ENCODE measurements at places on chromosomes 3 and 15. TPM values are rescaled to one million over a fixed set of nuclear protein-coding genes. Genes with fewer than 3 reads are reported as not detected.

The IFT57 gene
- total RNA-seq, result 25.2 TPM

The PP2D1 gene
- total RNA-seq, result not detected

The COL6A5 gene
- not detected for total RNA-seq

The HIGD2B gene
- total RNA-seq, result not detected

DNA sequence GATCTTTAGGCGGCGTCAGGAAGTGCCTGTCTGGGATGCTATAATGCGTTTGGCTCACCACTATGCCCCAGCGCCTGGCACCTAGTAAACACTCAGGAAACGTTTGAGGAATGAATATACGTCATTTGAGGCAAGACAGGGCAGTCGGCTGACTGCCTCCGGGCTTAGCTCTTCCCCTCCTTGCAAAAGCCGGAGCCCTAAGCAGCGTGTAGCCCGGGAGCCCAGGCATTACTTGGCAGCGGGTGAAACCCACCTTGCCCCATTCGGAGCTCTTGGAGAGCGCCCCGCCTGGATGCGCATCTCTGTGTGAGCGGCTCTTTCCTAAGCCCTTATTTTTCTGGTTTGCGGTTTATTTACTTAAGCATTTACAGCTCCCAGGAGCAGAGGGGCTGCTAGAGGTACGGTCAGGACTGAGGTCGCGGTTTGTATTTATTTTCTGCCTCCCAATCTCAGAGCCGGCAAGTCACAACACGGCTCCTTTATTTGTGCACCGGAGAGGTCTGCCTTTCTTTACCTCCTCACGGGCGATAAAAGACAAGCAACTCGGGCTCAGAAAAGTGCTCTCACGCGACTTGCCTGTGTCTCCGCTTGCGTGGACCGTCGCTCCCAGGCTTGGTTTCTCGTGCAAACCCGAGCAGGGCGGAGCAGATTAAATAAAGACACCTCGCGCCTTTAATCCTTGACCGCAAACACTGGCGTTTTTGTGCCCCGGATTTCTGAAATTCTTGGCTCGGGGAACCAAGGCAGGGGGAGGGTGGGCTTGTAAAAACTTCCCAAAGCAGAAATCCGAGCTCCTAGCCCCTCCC is 737 bp upstream of the ITPR1 start:
- peak overlapping the region; percentile 91 for H3K27ac ChIP-seq
- H3K4me1 ChIP-seq, result peaks cover 31% of the 10 kb centered on the region
- peak; percentile 66 for DNase-seq
- peaks cover 7% of the 10 kb centered on the region for H3K36me3 ChIP-seq
- H3K4me3 ChIP-seq, result peak overlapping the region; percentile 97

DNA sequence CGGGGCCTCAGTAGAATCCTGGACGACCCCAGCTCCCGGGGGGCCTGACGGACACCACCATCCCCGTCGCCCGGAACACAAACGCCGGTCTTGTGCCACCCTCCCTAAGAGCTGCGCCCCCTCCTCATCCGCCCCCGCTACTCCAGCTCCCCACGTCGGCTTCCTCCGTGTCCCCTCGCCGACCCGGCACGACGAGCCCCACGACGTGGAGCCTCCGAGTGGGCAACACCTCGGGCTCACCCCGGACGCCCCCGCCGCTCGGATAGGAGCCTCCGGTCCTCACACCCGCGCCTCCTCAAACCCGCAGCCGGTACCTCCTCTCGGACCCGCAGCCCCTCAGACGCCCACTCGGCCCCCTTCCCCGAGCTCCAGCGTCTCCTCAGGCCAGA is 525 bp downstream of the NPTN start:
- H3K36me3 ChIP-seq, result no peaks in the 10 kb centered on the region
- peaks cover 3% of the 10 kb centered on the region for H3K27me3 ChIP-seq
- H3K4me3 ChIP-seq, result peak overlapping the region; percentile 84

DNA sequence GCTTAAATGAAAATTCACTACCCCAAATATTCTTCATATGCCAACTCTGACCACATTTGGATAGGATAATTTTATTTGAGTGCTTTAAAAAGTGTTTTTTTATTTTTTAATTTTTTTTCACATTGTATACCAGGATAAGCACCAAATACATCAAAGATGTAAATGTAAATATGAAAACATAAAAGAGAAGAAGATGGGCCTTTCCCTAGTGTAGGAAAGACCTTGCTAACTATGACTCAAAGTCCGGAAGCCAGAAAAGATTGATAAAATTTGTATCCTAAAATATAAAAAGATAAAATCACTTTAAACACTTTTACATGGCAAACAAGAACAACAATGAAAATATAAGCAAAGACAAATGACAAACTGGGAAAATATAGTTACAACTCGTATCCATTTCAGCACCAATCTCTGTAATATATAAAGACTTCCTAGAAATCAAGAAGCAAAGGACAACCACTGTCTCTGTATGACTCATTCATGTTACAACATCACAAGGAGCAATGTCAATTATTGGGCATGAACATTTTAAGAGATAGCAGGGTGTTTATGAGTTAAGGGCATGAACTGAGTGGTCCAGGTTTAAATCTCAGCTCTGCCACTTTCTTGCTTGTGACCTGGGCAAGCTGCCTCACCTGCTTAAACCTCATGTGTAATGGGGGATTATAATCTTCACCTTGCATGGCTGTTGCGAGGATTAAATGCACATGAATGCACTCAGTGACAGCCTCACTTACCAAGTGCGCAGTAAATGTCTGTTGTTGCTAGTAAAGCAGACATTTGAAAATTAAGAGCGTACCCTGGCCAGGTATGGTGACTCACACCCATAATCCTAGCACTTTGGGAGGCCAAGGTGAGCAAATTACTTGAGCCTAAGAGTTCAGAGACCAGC is 25.3 kb upstream of the ARHGEF3 start:
- no peak overlapping the region for H3K4me3 ChIP-seq
- H3K27me3 ChIP-seq, result no peaks in the 10 kb centered on the region
- H3K36me3 ChIP-seq, result peaks cover 4% of the 10 kb centered on the region
- no peak overlapping the region for H3K27ac ChIP-seq
- DNase-seq, result no peak

DNA sequence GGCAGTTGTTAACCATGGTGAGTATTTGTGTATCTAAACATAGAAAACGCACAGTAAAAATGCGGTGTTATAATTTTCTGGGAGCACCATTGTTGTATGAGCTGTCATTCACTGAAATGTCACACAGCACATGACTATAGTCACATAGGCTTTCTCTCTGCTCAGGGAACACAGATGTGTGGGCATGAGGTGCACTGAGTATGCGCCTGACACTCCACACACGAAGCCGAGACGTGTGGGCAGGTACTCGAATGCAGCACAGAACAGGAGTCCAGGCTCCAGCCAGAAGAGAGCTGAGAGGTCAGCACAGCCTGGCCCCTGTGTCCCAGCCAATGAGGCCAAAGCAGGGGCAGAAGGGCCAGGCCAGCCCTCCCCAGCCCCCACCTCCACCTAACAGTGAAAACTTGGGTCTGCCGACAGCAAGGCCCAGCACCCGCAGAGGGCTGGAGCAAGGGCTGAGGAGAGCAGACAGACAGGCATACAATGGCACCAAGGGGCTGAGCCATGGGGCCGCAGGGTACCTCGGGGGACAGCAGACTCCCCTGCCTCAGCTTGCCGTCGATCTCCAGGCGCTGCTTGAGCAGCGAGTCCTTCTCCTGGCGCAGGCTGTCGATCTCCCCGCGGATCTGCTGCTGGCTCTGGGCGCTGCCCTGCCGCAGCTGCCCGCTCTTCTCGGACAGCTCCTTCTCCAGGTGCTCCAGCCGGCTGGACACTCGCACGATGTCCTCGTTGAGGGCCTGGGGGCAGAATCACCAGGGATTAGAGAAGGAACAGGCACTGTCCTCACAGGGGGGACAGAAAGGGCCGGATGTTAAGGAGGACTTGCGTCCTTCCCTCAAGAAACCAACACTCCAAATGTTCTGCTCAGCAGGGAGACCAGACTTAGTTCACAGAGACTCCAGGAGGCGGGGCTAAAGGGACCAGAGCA is 24.0 kb downstream of the KIF7 start:
- H3K27ac ChIP-seq, result no peak overlapping the region
- H3K4me3 ChIP-seq, result no peak overlapping the region
- DNase-seq, result no peak
- no peaks in the 10 kb centered on the region for H3K27me3 ChIP-seq

DNA sequence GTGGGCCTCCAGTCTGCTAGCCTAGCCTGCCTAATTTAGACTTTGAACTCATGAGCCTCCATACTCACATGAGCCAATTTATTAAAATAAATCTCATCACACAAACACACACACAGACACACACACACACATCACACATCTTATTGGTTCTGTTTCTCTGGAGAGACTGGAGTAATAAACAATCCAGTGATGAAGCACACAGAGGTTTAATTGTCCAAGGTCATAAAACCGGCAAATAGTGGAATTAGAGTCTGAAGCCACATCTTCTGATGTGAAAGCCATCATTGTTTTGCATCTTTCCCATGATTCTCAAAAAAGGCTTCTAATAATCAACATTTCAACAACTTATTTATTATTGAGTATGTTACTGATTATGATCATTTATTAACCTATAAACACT is 249.4 kb upstream of the KCNH8 start:
- no peaks in the 10 kb centered on the region for H3K27me3 ChIP-seq
- H3K4me1 ChIP-seq, result peaks cover 6% of the 10 kb centered on the region
- H3K27ac ChIP-seq, result no peak overlapping the region
- no peak overlapping the region for H3K4me3 ChIP-seq
- no peak for DNase-seq

DNA sequence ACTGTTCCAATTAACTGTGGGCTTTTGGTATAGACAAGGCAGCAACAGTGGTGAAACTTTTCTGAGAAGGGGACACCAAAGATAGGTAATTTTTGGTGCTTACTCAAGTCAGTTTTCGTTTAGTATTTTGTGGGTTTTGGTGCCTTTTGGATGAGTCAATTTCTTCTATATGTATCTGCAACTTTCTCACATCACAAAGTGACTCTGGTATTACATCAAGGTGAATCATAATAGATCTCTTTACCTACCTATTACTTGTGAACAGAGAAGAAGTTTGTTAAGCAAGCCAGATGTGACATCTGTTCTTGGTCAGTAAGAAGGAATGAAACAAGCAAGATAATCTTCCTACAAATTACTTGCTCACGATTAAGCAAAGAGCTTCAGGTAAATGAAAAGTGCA is 732.4 kb upstream of the DPPA4 start:
- H3K27ac ChIP-seq, result no peak overlapping the region
- H3K36me3 ChIP-seq, result peaks cover 4% of the 10 kb centered on the region
- H3K4me1 ChIP-seq, result no peaks in the 10 kb centered on the region
- DNase-seq, result no peak
- no peaks in the 10 kb centered on the region for H3K27me3 ChIP-seq

DNA sequence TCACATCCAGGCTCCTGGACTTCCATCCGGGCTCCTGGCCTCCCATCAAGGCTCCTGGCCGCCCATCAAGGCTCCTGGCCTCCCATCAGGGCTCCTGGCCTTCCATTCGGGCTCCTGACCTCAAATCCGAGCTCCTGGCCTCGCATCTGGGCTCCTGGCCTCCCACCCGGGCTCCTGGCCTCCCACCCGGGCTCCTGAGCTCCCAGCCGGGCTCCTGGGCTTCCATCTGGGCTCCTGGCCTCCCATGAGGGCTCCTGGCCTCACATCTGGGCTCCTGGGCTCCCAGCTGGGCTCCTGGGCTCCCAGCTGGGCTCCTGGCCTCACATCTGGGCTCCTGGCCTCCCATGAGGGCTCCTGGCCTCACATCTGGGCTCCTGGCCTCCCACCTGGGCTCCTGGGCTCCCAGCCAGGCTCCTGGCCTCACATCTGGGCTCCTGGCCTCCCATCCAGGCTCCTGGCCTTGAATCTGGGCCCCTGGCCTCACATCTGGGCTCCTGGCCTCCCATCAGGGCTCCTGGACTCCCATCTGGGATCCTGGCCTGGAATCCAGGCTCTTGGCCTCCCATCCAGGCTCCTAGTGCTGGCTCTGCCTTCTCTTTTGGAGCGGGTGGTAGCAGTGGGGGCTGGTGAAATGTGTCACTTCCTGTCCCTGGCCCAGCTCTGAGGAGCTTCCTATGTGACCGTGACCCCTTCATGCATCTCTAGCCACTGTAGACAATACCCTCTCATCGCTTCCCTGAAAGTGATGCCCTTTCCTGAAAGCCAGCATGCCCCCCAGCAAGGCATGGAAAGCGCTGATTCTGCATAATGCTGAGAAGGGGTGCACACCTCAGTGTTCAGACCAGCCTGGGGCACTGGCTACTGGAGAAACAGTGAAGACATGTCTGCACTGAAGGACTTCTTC is 62.7 kb upstream of the BLM start:
- peak overlapping the region; percentile 36 for H3K4me3 ChIP-seq
- H3K27me3 ChIP-seq, result no peaks in the 10 kb centered on the region
- no peak for DNase-seq
- H3K27ac ChIP-seq, result no peak overlapping the region
- H3K4me1 ChIP-seq, result peaks cover 52% of the 10 kb centered on the region

DNA sequence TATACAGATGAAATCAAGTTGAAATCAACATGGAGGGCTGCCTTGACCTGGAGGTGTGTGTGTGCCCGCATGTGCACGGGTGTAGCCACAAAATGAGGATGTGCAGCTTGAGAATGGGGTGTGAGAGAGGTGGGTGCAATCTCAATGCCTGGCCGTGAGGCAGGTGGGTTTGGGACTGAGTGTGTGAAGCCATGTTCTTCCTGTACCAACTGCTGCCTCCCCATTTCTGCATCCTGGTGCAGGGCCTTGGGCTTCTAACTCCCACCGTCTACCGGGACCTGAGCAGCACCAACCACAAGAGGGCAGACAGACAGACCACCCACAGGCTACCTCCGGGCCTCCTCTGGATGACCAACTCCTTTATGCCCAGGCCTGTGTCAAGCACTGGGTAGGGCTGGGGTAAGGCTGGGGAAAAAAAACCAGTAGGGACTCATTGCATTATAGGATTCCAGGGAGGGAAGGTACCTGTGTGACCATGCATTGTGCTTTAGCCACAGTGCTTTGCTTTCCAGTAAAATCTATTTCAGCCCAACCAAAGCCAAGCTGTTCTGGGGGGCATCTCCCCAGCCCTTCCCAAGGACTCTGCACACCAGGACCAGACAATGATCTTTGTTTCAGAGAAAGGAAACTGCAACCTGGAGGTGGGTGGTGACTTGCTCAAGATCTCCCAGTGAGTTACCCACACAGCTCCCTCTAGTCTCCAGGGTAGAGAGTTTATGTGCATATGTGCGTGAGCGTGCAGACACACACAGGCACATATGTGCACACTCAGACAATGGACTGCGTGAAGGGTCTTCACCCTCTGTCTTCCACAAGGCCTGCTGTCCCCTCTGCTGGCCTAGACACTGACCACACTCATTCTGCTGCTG is 162.2 kb upstream of the TLE3 start:
- DNase-seq, result peak; percentile 15
- H3K27ac ChIP-seq, result peak overlapping the region; percentile 94
- H3K4me3 ChIP-seq, result peak overlapping the region; percentile 64
- peaks cover 55% of the 10 kb centered on the region for H3K4me1 ChIP-seq
- no peaks in the 10 kb centered on the region for H3K27me3 ChIP-seq

- H3K27ac ChIP-seq, result no peak overlapping the region
- H3K4me3 ChIP-seq, result no peak overlapping the region
- DNase-seq, result no peak
- peaks cover 16% of the 10 kb centered on the region for H3K36me3 ChIP-seq
- H3K27me3 ChIP-seq, result no peaks in the 10 kb centered on the region
Measured at GRCh38 chr15:43531018-43531670, 13.7 kb downstream of the MAP1A start.

GRCh38 chr15:99564221-99565048 is 1.3 kb upstream of the MEF2A start:
- no peaks in the 10 kb centered on the region for H3K36me3 ChIP-seq
- H3K27me3 ChIP-seq, result no peaks in the 10 kb centered on the region

Measured in naive thymus-derived CD8-positive, alpha-beta T cell (primary cell).